MG63 (cell line): ENCODE measurements at places on chromosomes 11 and 22. TPM values are rescaled to one million over a fixed set of nuclear protein-coding genes. Genes with fewer than 3 reads are reported as not detected.

The RAB30 gene
- 4.0 and 6.1 TPM in 2 replicates for total RNA-seq

DNA sequence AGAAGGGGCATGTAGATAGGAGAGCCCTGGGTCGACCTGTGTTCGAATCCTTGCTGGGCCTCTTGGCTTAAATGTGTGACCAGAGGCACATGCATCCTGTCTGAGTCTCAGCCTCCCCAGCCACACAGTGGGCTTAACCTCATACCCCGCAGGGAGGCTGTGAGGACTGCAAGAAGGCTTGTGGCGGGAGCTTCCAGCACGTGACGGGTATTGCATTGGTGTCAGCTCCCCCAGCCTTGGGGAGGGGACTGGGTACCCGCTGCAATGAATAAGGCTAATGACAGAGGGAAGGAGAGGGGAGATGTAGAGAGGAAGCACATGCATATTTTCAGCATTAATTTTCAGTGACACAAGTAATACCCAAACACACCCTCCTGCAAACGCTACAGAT, 8.1 kb downstream of the RASD2 start:
- DNase-seq = no peak

- no peak for DNase-seq
These were observed 26.1 kb upstream of the SLC25A18 start for GRCh38 chr22:17537155-17537554.

GRCh38 chr11:128915149-128915521, 24.0 kb downstream of the KCNJ5 start:
- no peak for DNase-seq
